Right ventricle myocardium inferior (tissue), 1 donor: ENCODE measurements at places on chromosomes 5 and 9. TPM values are rescaled to one million over a fixed set of nuclear protein-coding genes. Genes with fewer than 3 reads are reported as not detected.
A peak's percentile ranks its signal among the peaks of the same experiment; 100 is the strongest.

Gene KIAA0825
- total RNA-seq: 2.2 TPM

- peak; percentile 81 for DNase-seq
These were observed 100.4 kb downstream of the TTLL11 start for GRCh38 chr9:121992571-121993212.

Gene NUDCD2
- 11.8 TPM for total RNA-seq

Gene OBP2B
- total RNA-seq: not detected

Gene SIL1
- total RNA-seq: 46.2 TPM

Gene ANGPTL2
- total RNA-seq: 37.1 TPM

Gene AMBP
- total RNA-seq: not detected

- no peak for DNase-seq
These were observed 58.1 kb downstream of the DENND1A start for GRCh38 chr9:123871781-123872180.

Gene MEGF10
- 0.43 TPM for total RNA-seq

- no peak for DNase-seq
These were observed 1.4 kb downstream of the NCS1 start for GRCh38 chr9:130173666-130173983.

- DNase-seq: no peak
These were observed 187.3 kb downstream of the CDH12 start for GRCh38 chr5:22665801-22666200.

Gene ANKRD34B
- not detected for total RNA-seq

DNA sequence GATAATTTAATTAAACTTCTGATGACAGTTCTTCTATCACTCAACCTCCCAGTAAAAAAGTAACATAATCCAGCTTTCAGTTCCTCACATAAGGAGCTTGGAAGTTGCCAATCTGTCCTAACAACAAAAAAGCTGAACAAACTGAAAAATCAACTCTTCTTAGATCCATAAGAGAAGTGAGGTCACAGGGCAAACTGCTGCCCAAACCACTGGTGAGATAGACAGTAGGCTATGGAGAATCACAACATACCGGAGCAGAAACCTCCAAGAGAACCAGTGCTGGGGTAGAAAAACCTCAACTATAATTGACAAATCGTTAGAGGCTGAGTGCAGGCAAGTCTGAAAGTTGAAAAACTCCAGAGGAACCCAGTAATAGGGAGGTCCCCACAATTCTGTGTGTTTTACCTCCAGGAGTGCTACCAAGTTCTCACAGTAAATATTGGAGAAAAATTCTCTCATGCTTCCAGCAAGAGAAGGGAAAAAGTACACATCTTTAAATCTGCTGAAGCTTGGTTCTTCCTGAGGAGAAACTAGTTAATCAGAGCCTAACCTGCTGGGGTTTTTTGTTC lies 300.0 kb downstream of the PDE4D start:
- no peak for DNase-seq

- DNase-seq: no peak
These were observed 43.1 kb downstream of the COL27A1 start for GRCh38 chr9:114198249-114199040.

Gene ELAVL2
- total RNA-seq: not detected

- DNase-seq: no peak
These were observed 370.0 kb downstream of the HINT1 start for GRCh38 chr5:130795037-130795436.

GRCh38 chr9:128419061-128419925 lies 1.4 kb upstream of the CERCAM start:
- DNase-seq: no peak

- DNase-seq: no peak
These were observed 42.9 kb downstream of the OR2K2 start for GRCh38 chr9:111287127-111287526.

Gene SLC28A3
- 1.0 TPM for total RNA-seq

DNA sequence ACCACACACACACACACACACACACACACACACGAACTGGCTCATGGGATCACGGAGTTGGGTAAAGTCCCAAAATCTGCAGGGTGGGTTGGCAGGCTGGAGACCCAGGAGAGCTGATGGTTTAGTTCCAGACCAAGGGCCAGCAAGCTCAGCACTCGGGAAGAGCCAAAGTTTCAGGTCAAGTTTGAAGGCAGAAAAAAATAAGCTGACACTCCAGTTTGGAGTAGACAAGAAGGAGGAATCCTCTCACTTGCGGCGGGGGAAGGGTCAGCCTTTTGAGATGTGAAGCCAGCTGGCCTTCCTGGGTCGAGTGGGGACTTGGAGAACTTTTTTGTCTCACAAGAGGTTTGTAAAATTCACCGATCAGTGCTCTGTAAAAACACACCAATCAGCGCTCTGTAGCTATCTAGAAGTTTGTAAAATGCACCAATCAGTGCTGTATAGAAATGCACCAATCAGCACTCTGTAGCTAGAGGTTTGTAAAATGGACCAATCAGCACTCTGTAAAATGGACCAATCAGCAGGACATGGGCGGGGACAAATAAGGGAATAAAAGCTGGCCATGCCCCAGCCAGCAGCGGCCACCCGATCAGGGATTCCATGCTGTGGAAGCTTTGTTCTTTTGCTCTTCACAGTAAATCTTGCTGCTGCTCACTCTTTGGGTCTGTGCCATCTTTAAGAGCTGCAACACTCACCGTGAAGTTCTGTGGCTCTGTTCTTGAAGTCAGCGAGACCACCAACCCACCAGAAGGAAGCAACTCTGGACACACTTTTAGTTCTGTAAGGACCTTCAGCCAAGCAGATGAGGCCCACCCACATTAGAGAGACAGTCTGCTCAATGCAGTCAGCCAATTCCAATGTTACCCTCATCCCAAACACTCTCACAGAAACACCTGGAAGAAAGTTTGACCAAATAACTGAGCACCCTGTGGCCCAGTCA lies 37.8 kb upstream of the UNC5A start:
- DNase-seq: no peak

GRCh38 chr5:150786876-150787275 lies 8.3 kb downstream of the SMIM3 start:
- DNase-seq: no peak

GRCh38 chr9:123431581-123431980 lies 75.6 kb downstream of the CRB2 start:
- DNase-seq: no peak

DNA sequence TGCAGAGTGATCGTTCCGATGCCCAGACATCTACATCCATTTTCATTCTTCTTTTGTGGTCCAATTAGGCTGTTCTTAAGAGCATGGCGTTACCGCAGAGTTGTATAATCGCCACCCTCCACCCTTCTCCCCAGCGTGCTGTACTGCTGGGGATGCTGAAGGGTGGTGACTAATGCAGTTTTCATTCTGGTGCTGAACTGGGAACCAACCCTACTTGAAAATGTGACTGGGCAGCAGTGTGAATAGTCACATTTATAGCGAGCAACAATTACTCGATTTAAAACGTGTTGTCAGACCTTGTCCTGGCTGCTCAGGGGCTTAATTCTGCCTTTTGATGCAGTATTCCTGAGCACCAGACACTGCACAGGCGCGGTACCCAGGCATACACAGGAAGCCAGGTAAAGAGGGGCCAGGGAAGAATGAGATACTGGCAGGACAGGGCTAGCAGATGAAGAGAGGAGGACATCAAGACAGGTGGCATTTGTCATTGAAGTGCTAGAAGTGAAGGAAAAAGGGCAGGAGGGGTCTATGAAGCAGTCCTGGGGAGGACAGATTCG lies 719 bp upstream of the ISCA1 start:
- DNase-seq: no peak

Gene PCDH12
- 10.4 TPM for total RNA-seq

- no peak for DNase-seq
These were observed 2.3 kb upstream of the IARS1 start for GRCh38 chr9:92295827-92296258.

- DNase-seq: peak; percentile 64
These were observed 77.8 kb downstream of the TTLL11 start for GRCh38 chr9:122015170-122015821.

Gene FAM78A
- 62.9 TPM for total RNA-seq

Gene HSPB3
- total RNA-seq: 549 TPM

Gene IL13
- total RNA-seq: not detected

DNA sequence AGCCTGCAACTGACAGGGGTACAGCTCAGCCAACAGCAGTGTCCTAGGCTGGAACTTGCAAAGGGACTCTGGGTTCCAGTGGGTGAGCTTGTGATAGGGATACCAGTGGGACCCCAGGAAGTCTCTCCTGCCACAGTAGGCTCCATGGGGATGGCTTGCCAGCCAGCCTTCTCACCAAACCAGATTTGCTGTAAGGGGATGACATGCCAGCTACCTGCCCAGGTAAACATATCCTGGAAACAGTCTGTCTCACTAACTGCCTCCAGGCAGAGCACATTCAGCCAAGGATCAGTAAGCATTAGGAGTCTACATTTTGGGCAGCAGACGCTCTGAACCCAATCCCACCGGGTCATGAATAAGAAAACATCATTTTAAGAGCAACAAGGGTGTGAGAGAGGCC lies 49.9 kb downstream of the SIL1 start:
- no peak for DNase-seq

Gene PDE4D
- 36.7 TPM for total RNA-seq

DNA sequence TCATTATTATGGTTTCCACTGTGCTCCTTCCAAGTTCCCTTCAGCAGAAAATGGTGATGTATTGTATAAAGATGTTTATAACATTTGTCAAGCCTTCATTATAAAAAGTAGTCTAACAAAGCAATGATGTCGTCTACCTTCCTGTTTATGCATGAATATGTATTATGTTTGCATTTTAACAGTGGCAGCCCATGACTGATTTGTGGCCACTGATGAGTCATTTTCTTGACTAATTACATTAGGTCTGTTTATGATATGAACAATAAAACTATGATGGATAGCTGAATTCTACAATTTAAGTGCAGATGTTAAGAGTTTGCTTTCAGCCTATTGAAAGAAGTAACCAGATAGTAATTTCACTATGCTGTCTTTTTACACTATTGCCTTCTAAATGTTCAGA lies 75.4 kb upstream of the ADAMTS19 start:
- DNase-seq: no peak

Gene CFAP77
- 2.9 TPM for total RNA-seq

DNA sequence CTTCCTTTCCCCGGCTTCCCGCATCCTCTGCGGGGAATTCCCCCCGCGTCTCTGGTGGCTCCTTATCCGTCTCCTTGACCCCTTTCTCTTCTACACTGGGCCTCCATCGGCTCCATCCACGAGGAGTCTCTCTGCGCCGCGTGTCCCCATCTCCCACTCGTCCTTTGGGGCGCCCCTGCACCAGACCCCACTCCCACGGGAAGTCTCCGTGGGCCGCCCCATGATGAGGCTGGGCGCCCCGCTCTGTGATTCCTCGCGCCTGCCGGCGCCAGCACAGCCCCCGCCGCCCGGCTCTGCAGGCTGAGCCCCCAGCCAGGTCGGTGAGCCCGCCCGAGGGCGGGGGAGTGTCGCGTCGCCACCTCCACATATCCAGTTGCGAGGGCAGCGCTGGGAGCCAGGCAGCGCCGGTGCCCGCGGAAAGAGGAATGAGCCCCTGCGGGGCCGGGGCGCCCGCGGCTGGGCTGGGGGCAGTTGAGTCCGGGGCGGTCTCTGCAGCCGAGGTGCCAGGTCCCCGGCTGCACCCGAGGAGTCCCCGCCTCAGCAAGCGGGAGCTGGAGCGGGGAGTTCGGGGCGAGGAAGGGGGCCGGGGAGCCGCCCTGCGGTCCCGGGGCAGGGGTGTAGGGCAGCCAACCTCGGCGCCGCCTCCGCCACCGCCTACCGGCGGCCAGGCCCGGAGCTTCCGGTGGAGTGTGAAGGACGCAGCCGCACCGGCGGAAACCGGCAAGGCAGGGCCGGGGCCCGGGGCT lies 2.1 kb upstream of the TRAF1 start:
- peak; percentile 92 for DNase-seq

DNA sequence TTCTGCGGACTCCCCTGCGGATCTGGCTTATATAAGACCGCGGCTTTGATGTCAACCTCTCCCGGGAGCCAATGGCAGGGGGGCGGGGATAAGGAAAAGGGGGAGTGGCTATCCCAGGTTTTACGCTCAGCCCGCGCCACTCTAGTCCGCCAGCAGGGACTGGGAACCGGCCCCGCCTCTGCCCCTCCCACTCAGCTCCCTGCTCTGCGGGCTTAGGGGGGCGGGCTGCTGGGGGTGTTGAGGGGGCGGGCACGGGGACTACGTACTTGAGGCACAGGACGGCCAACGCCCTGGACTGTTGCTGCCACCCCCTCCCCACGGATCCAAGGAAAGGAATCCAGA lies at the start of gene HAND1:
Gene HAND1, minus strand, starts transcription at position 4 of the 342 bp plus-strand sequence. CDS start 219 bp downstream, outside the sequence.
- peak; percentile 76 for DNase-seq

DNA sequence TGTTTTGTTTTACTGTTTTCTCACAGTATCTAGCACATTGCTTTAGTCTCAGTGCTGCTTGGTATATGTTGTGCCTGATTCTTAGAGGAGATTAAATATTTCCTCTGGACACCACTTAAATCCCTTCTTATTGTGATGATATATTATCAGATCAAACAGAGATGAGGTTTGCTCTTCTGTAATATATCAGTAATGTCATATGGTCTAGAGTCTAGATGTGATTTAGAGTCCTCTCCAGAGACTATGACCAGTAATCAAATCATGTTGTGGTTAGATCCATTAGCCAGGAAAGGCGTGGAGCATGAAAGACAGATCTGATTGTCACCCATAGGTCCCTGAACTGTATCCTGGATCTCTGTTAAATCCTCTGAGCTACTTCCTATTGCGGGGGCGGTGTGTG lies 24.4 kb downstream of the CAMK4 start:
- no peak for DNase-seq
